ENCODE measurements at places on chromosomes 2 and 18.

DNA sequence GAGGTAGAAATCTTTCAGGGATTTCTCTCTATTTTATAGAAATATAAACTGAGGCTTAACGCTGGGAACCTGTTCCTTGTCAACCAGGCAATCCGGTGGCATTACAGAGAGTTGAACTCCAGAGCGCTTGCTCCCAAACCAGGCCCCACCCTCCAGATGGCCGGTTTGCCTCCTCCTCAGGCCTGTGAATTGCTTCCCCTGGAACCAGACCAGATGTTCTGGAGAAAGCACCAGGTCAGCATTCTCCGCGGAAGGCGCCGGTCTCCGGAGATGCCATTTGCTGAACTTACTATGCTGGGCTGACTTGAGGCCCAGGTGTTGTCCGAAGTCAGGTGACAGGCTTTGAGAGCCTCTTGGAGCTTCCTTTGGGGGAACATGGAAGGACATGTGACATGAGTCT, 17.2 kb downstream of the TNP1 start:
- no peak for DNase-seq

DNA sequence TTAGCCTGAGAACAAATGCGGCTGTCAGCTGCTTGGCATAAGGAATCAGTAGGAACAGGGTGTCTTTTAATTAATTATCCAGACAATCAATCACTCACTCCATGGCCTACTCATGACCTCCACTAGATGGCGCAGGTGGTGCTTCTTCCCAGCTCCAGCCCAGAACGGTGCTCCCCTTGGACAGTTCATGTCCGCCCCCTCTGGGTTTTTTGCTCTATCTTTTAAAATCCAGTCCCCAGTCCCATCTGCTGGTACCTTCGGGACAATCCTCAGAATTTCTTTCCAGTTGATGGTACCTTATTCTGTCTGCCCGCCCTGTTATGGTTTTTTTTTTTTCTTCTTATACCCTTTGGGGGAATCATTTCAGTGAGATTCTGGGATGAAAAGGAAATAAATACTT, 99.8 kb downstream of the CACNB4 start:
- DNase-seq: no peak

GRCh38 chr2:155842103-155842502, 490.4 kb downstream of the NR4A2 start:
- DNase-seq: no peak

GRCh38 chr2:234690569-234691213, 193.8 kb upstream of the ARL4C start:
- DNase-seq: no peak

DNA sequence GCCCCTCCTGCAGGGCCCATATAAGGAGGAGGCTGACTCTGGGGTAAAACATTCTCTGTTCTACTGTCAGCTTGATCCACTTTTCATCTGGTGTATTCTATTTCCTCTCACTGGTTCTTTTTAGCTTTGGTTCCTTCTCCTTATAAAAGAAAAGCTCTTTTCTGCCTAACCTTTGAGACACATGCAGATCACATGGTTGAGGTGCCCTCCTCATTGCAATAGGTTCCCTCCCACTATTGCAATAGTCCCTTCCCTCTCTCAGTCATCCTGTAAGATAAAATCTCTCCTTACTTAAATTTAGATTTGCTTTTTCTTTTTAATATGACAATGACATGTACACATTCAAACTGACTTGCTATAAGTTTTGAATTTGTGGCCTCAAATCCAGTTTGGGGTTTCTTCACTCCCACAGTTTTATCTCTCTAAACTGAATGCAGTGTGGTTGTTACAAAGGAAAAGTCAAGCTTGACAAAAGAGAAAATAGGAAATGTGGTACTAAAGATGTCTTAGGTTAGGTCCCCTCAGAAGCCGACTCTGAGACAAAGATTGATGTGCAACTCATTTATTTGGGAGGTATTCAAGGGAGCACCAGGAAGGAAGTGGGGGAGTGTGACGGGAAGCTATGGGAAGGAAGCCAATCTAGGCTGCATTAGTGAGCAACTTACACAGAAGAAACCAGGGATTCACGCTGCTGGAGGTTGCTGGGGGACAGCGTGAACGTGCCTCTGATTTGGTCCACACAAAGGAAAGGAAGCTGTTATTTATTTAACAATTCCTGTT, 127.6 kb upstream of the LINC00305 start:
- no peak for DNase-seq

DNA sequence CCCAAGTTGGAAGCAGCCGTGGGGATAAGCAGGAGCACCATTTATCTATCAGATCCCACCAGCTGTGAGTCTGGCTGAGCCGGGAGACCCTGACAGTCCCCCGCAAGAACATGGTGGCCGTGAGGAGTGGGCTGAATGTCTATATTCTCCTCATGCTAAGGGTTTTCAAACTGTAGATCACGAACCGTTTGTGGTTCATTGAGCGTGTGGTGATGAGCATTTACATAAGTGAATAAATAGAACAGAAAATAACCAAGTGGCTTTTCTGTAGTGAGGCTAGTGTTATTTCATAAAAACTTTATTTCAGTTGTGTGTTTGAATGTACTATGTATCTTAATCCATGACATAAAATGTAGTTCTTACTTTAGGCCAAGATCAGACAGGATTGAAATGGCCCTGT, 190.2 kb upstream of the APCDD1 start:
- DNase-seq: no peak

DNA sequence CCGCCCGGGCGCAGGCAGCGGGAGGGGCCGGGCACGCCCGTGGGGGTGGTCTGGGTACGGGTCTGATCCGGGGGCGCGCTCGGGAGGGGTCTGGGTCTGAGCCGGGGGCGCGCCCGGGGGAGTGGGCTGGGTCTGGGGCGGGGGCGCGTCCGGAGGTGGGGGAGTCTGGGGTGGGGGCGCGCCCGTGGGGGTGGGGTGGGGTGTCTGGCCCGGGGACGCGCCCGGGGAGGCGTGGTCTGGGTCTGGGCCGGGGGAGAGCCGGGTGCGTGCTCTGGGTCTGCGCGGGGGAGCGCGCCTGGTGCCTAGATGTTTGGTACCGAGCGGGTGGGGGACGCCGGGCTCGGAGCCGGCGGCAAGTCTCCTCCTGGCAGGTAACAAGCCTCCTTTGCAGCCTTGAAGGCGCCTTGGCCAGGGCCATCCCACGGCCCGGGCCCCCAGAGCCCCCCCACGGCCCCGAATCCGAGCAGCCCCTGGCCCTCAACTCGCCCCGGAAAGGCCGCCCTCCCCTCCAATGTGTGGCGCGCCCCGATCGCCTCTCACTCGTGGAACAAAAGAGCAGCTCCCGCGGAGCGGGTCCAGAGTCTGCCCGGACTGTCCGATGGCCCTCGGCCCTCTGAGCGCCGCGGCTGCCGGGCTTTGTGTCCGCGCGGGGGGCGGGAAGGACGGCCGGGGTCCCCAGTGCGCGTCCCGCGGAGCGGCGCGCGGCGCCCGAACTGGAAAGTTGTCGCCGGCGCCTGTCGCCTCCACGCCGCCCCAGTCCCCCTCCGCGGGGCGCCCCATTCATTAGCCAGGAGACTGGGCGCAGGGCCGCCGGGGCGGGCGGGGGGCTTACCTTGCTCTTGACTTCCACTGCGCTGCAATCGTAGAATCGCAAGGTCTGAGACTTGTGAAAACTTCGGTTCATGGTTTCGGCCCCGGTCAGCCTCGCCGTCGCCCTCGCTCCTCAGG, 595 bp downstream of the PARD6G start:
- no peak for DNase-seq

Data from activated CD4-positive, CD25-positive, alpha-beta regulatory T cell (primary cell).